ENCODE measurements at places on chromosomes 4 and X.

GRCh38 chr4:86367577-86367976 is 7.7 kb upstream of the MAPK10 start:
- no peak for DNase-seq

- no peak for DNase-seq
Observed at GRCh38 chrX:121671649-121672048, 624.2 kb downstream of the GLUD2 start.

DNA sequence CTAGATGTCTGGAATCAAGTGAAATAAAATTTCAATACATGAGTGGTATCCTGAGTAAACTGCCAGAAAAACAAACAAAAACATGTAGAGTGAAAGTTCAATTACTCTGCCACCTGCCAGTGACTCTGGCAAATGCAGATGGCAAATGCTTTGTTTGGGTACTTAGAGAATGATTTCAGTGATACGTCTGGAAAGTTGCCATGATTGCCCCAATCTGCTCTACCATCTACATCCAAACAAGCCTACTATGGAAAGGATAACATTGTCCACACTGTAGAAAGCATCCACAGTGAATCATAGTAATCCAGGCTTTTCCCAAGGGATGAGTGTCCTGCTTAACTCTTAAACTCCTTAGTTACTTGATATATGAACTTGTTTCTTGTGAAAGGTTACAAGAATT is 3.4 kb downstream of the SPATA4 start:
- DNase-seq = no peak

DNA sequence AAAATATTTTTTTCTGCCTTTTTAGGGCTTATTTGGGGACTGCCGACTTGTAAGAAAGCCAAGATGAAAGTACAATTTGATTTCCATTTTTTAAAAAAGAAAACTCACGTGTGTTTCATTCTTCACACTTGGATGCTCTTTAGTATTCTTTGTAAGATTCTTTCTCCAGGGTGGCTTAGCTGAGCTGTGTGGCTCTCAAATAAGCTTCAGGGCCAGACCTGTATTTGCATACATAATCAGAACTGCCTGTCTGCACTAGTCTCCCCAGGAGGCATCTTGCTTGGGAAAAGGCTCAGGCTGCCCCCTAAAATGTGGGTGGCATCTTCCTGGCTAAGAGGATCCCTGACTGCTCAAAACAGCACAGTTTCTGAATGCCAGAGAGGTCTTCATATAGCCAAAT is 498.4 kb downstream of the MID1IP1 start:
- no peak for DNase-seq

DNA sequence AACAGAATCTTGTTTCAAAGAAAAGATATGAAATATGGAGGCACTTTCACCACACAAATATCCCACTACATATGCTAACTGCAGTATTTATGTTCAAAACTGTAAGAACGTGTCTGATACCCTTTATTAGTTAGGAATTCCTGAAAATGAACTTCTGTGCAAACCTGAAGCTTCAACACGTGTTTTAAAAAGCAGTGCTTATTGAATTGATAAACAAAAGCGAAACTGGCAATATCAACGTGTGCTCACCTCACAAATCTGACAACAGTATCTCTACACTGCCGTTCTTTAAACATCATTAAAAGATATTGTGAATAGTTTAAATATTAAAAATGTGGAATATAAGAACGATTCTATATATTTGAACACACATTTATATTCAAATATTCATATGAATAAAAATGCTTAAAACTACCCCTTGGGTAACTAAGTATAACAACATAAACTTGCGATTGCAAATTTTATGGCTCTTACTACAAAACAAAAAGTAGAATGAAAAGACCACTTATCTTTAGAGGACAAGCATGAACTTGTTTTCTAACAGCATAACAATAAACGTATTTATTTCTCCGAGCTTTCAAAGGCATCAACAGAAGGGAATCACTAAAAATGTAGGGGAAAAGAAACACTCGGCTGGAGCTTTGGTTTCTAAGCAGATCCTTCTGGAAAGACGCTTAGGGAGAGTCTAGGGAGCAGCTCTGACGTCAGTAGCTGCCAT is at the start of gene LRP2BP:
Gene LRP2BP (minus strand): TSS at position 687 of the 718 bp plus-strand sequence. CDS start 17,738 bp downstream, outside the sequence.
- no peak for DNase-seq

- DNase-seq = no peak
Observed at GRCh38 chr4:150682126-150682525, 100.2 kb downstream of the MAB21L2 start.

GRCh38 chrX:45424326-45424725 is 223.7 kb upstream of the DIPK2B start:
- no peak for DNase-seq

- no peak for DNase-seq
Observed at GRCh38 chr4:77931452-77932135, 69.0 kb downstream of the MRPL1 start.

DNA sequence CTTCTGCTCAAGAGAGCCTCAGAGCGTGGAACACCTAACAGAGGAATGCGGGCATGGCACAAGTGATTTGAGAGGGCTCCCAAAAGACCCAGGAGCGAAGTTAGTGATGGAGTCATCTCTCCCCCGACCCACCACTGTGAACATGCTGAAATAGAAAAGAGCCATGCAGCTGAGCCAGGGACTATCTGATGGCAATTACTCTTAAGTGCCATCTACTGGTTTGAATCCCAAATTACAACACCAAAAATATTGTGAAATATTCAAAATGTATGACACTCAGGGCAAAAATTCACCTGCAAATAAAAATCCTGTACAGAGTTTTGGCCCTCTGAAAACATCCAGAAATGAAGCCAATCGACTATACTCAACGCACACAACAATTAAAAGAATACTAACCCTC is 2038.9 kb upstream of the ADGRL3 start:
- DNase-seq = no peak

DNA sequence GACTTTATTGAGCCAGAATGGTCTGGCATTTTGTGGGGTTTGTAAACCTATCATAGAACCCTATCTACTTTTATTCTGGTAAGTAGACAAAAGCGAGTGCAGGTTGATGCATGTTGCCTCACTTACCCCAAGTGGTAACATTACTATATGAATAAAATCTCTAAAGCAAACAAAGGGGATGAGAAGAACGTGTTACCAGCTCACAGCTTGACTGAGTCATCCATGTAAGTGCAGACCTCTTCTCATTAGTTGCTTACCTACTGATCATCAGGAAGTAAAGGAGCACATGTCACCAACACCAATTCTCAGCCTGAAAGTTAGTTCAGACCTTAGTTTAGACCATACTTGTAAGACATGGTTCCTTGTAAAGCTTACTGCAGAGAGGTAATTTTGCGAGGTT is 1328.3 kb downstream of the C4orf33 start:
- no peak for DNase-seq

GRCh38 chr4:84956014-84956413 is 10.5 kb downstream of the WDFY3 start:
- no peak for DNase-seq

DNA sequence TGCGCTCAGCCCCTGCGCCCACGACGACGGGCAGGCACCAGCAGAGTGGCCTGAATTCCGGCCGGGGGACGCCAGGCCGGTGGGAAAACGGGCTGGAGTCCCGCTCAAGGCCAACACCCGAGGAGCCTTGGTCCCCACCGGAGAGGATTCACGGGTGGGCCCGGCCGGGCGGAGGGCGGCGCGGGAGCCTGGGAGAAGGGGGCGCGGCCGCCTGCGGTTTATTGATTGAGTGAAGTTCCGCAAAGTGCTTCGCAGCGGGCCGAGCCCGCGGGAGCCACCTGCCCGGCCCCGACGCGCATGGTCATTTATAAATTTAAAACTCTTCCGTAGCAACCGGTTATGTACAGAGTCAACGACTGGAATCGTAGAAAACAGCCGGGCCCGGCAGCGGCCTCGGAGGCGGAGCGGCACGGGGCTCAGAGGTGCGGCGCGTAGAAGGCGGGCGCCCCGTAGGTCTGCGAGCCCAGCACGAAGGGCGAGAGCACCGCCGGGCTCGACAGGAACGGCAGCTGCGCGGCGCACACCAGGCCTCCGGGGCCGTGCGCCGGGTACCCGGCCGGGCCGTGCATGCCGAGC is 3.6 kb downstream of the NKX1-1 start:
- DNase-seq = no peak

DNA sequence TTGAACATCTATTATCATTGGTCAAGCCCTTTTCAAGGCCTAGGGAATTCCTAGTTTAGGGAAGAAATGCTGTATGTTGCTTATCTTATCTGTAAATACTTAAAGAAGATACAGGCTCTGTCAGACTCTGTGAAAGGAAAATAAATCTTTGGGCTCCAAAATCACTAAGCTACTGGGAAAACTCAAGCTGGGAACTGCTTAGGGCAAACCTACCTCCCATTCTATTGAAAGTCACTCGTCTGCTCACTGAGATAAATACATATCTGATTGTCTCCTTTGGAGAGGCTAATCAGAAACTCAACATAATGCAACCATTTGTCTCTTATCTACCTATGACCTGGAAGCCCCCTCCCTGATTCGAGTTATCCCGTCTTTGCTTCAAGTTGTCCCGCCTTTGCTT is 108.6 kb upstream of the NDST4 start:
- no peak for DNase-seq

DNA sequence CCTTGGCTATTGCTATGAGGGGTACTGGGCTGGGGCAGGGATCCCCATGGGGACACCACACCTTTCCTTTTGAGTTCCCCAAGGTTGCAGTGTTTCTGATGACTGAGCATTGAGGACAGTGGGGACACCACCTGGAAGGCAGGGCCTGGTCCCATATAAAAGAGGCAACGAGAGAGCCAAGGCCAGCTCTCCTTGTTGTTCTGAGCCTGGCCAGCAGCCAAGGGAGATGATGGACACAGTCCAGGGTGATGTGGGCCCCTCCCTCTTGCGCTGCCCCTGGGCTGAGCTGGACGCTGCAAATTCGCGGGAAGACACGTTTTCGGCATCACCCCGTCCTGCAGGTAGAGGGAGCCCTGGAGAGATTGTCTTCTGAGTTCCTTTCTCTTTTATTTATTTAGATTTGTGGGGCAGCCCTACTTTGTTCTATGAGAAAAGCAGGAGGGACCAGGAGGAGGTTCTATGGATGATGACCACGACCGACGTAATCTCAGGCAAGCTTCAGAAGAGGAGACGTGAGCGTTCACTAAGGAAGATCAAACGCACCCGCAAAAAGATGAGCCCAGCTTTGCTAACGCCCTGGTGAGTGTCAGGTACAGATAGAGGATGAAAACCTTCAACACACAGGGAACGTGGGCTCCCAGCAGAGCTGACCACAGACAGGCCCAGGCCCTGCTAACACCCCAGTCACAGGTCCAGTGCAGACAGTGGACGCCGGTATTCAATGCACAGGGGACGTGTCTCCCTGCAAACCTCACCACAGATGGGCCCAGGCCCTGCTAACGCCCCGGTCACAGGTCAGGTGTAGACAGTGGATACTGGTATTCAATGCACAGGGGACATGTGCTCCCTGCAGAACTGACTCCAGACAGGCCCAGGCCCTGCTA is 97.4 kb downstream of the SHOX start:
- no peak for DNase-seq

GRCh38 chrX:67207912-67208311 is 335.9 kb upstream of the AR start:
- DNase-seq = no peak

DNA sequence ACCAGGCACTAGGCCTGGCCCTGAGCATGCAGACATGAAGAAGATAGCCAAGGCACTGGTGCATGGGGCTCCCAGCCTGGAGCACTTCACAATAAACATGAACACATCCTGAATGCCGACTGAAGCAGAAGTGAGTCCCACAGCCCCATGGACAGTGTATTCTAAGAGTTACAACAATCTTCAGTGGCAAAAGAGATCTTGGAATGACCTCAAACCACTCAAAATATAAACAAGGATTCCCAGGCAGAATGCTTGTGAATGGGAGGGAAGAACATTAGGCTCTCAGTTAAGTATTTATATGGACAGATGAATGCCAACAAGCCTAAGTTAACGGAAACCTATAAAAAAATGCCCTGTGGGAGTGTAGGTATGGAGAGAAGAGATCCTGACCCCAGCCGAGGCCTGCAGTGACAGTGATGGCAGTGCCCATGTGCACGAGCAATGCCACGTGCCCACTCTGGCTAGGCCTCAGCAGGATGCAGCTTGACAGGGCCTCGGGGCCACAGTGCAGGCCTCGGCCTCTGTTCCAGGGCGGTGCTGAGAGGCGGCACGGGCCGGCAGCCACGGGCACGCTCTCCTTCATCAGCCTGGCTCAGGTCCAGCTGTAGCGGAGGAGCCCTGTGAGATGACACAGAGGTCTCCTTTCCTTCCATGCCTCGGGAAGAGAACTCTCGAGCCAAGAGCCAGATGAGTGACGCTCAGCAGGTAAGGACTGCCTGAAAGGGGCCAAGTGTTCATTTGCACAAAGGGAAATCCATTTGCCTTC is 49.2 kb downstream of the IRF2 start:
- DNase-seq = no peak

GRCh38 chrX:4663085-4663484 is 949.6 kb upstream of the PRKX start:
- no peak for DNase-seq

DNA sequence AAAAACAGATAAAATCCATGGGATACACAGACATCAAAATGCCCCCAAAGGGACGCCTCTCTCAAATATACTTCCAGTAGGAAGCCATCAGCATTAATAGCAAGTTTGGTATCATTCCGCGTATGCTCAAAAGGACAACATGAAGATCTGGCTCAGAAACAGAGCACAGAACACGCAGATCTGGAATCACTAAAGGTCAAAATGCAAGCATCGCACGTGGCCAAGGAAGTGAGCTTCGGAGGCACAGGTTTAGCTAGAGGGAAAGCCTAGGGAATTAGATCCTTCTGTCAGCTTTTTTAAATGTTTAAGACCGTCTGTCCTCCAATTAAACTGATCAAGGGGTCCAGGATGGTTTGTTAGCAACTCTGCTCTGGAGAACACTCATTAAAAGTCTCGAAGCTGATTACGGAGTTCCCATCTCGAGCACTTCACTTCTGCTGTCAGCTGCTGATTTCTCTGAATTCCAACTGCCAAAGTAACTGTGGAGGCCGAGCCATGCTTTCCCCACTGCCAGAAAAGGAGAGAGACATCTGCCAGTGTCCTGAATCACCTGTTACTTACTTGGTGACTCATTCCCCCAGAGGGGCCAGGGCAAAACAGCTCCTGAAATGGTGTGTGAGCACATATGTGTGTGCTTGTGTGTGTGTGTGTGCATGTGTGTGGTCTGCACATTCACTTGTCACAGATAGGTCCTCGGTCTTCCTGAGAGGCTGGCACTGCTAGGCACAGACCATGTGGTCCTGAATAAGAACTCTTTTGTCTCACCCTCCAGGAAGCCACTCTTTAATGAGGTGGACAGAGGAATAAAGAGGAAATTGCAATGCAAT is 177.7 kb upstream of the PPARGC1A start:
- DNase-seq = no peak

DNA sequence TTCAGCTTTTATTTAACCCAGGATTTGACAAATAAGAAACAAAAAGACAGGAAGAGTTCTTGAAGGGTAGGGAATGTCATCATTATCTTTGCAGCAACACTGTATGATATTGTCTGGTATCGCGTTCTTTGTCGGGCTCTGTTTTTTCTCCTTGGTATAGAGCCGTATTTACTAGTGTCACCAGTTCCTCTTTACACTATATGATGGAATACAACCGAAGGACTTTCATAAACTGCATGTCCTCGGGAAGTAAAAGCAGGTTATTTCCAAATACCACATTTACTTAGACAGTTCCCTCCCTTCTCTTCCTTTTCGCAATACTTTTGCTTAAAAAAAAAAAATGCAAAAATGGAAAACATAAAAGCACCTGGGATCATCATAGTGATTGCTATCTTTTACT is 96.6 kb upstream of the IL13RA1 start:
- DNase-seq = no peak

- DNase-seq = no peak
Observed at GRCh38 chrX:83916525-83916924, 55.6 kb downstream of the CYLC1 start.
